ENCODE measurements at places on chromosomes 1 and 21. TPM values are rescaled to one million over a fixed set of nuclear protein-coding genes. Genes with fewer than 3 reads are reported as not detected.

DNA sequence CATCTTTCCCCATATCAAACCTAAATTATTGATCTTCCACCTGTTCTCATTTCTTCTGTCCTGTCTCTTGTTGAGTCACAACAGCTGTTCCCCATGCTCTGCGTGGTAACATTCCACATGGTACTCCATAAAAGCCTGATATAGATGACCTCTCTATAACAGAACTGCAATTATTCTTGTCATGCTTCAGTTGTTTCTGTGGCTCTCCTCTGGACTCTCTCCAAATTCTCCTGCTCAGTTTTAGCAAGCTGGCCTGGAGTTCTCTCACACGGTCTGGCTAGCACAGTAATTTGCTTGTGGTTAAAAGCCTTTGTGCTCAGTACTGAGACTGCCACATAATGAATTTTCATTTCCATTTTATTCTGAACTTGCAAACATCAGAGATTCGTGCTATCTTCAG, 10.6 kb upstream of the LRRC39 start:
- H3K27me3 ChIP-seq: no peaks in the 10 kb centered on the region
- H3K27ac ChIP-seq: peak overlapping the region; percentile 62
- H3K4me3 ChIP-seq: no peak overlapping the region
- H3K4me1 ChIP-seq: no peaks in the 10 kb centered on the region
- peaks cover 7% of the 10 kb centered on the region for H3K36me3 ChIP-seq

DNA sequence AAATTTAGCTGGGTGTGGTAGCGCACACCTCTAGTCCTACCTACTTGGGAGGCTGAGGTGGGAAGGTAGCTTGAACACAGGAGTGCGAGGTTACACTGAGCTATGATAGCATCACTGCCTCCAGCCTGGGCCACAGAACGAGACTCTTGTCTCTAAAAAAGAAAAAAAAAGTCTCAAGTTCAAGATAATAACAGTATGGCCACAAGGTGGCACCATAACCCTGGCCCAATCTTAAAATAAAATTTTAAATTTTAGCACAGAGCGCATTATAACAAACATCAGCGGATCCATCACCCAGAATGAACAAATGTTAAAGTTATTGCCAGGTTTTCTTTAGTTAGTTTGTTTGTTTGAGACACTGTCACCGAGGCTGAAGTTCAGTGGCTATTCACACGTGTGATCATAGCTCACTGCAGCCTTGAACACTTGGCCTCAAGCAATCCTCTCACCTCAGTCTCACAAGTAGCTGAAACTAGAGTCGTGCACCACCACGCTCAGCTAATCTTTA, 2.9 kb upstream of the HTR6 start:
- H3K27me3 ChIP-seq: peaks cover 27% of the 10 kb centered on the region
- peaks cover 12% of the 10 kb centered on the region for H3K4me1 ChIP-seq
- no peak for DNase-seq
- no peaks in the 10 kb centered on the region for H3K36me3 ChIP-seq

DNA sequence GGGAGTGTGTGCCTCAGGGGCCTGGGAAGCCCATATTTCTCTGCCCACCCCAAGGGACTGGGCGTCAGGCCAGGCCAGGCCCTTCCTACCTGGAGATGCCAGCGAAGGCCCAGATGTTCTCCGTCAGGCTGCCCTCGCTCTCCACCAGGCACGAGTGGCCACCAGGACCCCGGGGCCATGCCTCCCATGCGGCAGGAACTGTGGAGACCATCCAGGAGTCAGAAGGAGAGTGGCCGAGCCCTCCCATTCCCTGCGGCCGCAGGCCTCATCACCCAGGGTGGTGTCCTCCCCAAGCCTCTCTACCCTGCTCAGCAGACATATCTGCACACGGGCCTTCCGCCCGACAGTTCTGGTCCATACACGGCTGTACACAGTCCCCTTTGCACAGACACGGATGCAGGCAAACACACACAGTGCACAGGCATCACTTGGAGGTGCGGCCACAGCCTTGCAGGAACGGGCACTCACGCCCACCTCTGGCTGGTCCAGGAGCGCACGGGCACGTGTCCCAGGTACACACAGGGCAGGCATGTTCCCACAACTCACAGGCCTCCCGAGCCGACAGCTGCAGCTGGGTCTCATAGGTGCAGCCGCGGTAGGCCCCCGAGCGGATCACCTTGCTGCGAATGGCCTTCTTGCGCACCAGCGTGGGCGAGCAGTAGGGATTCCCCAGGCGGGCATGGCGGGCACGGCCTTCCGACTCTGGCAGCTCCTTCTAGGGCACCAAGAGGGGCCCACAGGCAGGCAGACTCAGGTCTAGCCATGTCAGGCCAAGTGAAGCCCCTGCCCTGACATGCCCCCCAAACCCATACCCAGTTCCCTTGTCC, 5.9 kb upstream of the KIF17 start:
- H3K36me3 ChIP-seq: no peaks in the 10 kb centered on the region
- H3K4me1 ChIP-seq: no peaks in the 10 kb centered on the region
- peaks cover 5% of the 10 kb centered on the region for H3K27me3 ChIP-seq
- DNase-seq: peak; percentile 54

- no peak overlapping the region for H3K27ac ChIP-seq
- no peak overlapping the region for H3K4me3 ChIP-seq
- DNase-seq: no peak
- no peaks in the 10 kb centered on the region for H3K4me1 ChIP-seq
- peaks cover 35% of the 10 kb centered on the region for H3K36me3 ChIP-seq
Observed at GRCh38 chr21:43985690-43986251, 26.3 kb upstream of the TRAPPC10 start.

DNA sequence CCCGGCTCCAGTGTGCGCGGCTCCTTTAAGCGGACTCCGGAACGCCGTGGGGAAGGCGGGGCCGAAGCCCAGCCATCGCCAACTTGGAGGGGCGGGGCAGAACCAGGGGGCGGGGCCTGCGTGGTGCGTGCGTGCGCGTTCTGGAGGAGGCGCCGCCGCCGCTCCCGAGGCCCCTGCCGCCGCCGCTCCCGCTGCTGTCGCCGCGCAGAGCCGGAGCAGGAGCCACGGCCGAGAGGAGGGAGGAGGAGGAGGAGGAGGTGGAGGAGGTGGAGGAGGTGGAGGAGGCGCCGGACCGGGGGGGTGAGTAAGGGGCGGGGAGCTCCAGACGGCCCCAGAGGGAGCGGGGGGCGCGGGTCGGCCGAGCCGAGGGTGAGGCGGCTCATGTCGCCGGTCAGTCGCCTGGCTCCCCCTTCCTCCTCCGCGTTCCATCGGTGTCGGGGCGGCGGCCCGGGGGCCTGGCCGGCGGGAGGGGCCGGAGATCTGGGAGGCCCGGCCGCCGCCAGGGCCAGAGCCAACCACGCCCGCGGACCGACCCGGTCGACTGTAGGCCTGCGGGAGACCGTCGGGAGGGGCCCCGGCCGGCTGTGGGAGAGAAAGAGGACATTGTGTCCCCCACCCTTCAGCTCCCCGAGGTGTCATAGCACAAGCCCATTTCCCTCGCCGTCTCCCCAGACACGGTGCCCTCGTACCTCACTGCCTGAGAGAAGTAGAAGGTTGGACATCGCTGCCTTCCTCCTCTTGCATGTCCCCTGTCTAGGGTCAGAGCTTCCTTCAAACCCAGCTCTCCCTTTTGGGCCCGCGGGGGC, at the start of gene RAP1A:
Gene RAP1A (plus strand): TSS at position 155 of the 806 bp plus-strand sequence. CDS start 71,572 bp downstream, outside the sequence.
- H3K4me1 ChIP-seq: peaks cover 31% of the 10 kb centered on the region
- peak; percentile 96 for DNase-seq
- peak within 1 kb of the TSS; percentile 87 for H3K4me3 ChIP-seq
- no peaks in the 10 kb centered on the region for H3K27me3 ChIP-seq

DNA sequence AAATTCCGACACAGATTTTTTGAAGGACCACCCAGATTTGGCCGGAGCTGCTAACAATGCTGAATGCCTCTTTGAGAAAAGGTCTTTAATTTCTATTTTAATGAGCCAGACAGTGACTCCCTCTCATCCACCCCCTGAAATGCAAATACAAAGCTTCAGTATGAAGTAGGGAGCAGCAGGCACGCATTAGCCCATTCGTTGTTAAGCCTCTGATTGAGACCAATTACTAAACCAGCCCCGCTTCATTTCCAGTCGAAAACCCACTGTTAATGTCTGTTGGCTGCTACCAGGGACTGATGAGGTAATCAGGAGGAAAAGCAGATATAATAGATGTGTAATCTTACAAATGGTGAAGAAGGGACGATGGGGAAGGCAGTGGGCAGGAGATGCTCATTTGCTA, 4.8 kb upstream of the C8A start:
- DNase-seq: no peak
- H3K27ac ChIP-seq: no peak overlapping the region

- H3K4me1 ChIP-seq: no peaks in the 10 kb centered on the region
- H3K4me3 ChIP-seq: no peak overlapping the region
Observed at GRCh38 chr1:115475901-115476300, 137.9 kb upstream of the NGF start.

DNA sequence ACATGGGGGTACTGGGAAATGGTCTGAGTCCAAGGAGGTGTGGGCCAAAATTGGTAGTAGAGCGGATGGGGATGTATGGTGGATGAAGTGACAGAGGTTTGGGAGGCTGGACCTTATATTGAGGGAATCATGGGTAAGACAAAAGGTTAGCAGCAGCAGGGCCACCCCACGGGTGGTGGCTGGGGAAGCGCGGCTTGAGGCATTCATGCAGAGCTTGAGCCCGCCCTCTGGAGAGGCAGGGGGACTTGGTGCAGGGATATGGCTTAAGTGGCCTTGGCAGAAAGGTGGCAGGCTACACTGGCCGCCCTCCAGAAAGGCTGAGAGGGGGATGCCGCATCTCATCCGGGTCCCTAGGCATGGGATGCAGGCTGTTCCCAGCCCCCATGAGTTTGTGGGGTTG, 31.5 kb downstream of the HMGB4 start:
- no peaks in the 10 kb centered on the region for H3K36me3 ChIP-seq
- H3K4me1 ChIP-seq: no peaks in the 10 kb centered on the region
- H3K27me3 ChIP-seq: no peaks in the 10 kb centered on the region
- DNase-seq: no peak

- H3K4me3 ChIP-seq: no peak overlapping the region
- DNase-seq: no peak
- H3K4me1 ChIP-seq: no peaks in the 10 kb centered on the region
- no peaks in the 10 kb centered on the region for H3K27me3 ChIP-seq
- H3K27ac ChIP-seq: no peak overlapping the region
Observed at GRCh38 chr1:172955161-172955815, 95.5 kb downstream of the TNFSF18 start.

DNA sequence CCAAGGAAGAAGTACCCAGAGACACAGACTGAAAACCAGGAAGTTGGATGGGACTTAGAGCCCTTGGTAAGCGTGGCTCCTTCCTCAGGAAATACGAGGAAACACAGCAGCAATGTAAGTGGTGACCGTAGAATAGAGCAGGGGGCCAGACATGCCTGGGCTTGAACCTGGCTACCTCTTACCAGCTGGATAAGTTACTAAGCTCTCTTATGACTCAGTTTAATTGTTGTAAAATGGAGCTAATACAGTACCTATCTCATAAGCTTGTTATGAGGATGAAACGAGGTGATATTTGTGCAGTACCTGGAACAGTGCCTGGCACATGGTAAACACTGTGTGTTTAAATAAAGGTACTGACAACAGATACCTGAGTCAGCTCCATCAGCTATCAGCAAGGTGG, 19.2 kb downstream of the EBNA1BP2 start:
- no peak overlapping the region for H3K4me3 ChIP-seq
- H3K27me3 ChIP-seq: no peaks in the 10 kb centered on the region
- no peaks in the 10 kb centered on the region for H3K36me3 ChIP-seq

DNA sequence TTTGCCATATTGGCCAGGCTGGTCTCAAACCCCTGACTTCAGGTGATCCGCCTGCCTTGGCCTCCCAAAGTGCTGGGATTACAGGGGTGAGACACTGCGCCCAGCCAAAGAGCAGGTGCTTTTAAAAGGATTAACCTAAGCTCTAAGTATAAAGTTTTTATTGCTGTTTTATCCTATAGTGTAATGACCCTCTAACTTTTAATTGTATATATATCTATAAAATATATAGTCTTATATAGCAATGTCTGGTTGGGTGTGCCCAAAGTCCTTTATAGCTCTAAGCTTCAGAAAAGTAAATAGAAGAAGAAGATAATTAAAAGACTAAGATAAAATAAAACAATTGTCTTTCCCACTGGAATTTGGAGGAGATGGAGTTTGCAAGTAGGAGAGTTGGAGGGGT, 73.8 kb upstream of the ATP5PO start:
- H3K4me1 ChIP-seq: peaks cover 6% of the 10 kb centered on the region
- H3K36me3 ChIP-seq: no peaks in the 10 kb centered on the region
- H3K4me3 ChIP-seq: no peak overlapping the region
- DNase-seq: no peak
- H3K27me3 ChIP-seq: no peaks in the 10 kb centered on the region
- no peak overlapping the region for H3K27ac ChIP-seq

DNA sequence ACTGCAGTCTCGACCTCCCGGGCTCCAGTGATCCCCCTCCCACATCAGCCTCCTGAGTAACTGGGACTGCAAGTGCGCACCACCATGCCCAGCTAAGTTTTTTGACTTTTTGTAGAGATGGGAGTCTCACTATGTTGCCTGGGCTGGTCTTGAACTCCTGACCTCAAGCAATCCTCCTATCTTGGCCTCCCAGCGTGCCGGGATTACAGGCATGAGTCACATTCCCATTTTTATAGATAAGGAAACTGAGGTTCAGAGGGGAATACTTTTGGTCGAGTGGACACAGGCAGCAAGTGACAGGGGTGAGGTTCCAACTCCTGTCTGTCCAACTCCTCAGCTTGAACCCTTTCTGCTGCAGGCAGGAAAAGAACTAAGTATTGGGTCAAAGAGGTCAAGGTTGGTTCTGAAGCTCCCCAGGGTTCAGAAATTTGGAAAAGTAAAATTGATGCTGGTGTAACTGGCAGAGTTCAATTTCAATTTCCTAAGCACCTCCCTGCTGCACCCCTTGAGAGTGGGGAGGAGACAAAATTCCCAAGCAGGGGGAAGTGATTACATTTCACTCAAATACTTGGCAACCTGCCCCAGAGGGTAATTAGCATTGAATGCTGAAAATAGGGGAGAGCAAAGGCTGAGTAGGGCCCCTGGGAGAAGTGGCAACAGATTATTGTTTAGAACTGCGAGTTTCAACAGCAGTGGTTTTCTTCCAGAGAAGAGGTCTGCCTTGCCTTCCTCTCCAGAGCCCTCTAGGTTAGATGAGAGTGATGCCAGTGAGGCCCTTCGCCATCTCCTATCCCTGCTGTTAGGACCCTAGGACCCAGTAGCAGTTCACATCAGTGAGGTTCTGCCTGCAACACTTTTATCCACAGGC, 17.5 kb upstream of the ALPL start:
- no peaks in the 10 kb centered on the region for H3K36me3 ChIP-seq
- no peak overlapping the region for H3K4me3 ChIP-seq
- H3K4me1 ChIP-seq: no peaks in the 10 kb centered on the region
- DNase-seq: no peak
- H3K27ac ChIP-seq: no peak overlapping the region

- no peak overlapping the region for H3K4me3 ChIP-seq
- H3K27ac ChIP-seq: no peak overlapping the region
- H3K27me3 ChIP-seq: no peaks in the 10 kb centered on the region
- no peaks in the 10 kb centered on the region for H3K36me3 ChIP-seq
- no peaks in the 10 kb centered on the region for H3K4me1 ChIP-seq
Observed at GRCh38 chr21:15943009-15943666, 213.4 kb downstream of the USP25 start.

LAD1 gene
- 8.0 TPM for total RNA-seq

MCOLN2 gene
- not detected for total RNA-seq

LYPLAL1 gene
- total RNA-seq: 126 TPM

TMPRSS3 gene
- not detected for total RNA-seq

PODN gene
- total RNA-seq: 61.8 TPM

RNU1-1 gene
- 2,470 TPM for total RNA-seq

NTRK1 gene
- total RNA-seq: 0.38 TPM

RIPPLY3 gene
- total RNA-seq: not detected

SELL gene
- 2.8 TPM for total RNA-seq

KRTAP10-7 gene
- not detected for total RNA-seq

FCGR3B gene
- 1.7 TPM for total RNA-seq

MMEL1 gene
- total RNA-seq: not detected
